ENCODE measurements at places on chromosomes 2 and 18.

- no peak for DNase-seq
Measured at GRCh38 chr2:80499095-80499494, 194.5 kb upstream of the LRRTM1 start.

- no peak for DNase-seq
Measured at GRCh38 chr18:21916594-21916993, 176.0 kb downstream of the MIB1 start.

- DNase-seq: no peak
Measured at GRCh38 chr2:168758970-168759820, 43.2 kb upstream of the NOSTRIN start.

- no peak for DNase-seq
Measured at GRCh38 chr2:133734716-133735495, 166.6 kb upstream of the NCKAP5 start.

DNA sequence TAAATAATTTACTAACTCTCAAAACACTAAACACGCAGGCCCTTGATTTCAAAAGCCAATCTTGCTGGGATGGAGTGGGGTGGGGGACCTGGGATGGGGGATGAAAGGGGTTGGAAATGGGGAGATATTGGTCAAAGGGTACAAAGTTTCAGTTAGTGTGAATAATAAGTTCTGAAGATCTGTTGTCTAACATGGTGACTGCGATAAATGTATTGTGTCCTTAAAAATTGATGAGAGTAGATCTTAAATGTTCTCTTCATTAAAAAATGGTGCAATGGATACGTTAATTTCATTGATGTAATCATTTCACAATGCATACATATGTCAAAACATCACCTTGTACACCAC lies 505 bp upstream of the ACYP2 start:
- no peak for DNase-seq

- no peak for DNase-seq
Measured at GRCh38 chr2:190838492-190838910, 42.1 kb upstream of the GLS start.

GRCh38 chr18:68456985-68457384 lies 257.9 kb downstream of the TMX3 start:
- no peak for DNase-seq

GRCh38 chr2:182245963-182246362 lies 180.9 kb downstream of the PDE1A start:
- no peak for DNase-seq

GRCh38 chr2:152369176-152369860 lies 34.3 kb downstream of the FMNL2 start:
- no peak for DNase-seq

- no peak for DNase-seq
Measured at GRCh38 chr2:216195565-216196029, 86.4 kb downstream of the XRCC5 start.

DNA sequence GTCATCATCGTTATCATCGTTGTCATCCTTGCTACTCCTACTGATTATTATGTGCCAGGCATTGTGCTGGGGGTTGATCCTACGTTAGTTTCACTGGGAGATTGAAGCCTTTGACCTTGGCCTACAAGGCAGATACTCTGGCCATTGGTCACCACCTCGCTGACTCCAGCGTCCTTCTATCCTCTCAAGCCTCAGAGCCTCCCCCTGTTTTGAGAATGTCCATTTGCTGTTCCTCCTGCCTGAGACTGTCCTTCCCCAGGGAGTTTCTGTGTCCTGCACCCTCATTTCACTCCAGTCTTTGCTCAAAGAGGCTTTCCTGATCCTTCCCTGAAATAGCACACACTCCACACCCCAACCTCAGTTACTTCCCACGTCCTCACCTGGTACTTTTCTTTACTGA lies 57.8 kb downstream of the ACAA2 start:
- DNase-seq: no peak

GRCh38 chr18:61292280-61293035 lies 40.8 kb upstream of the CDH20 start:
- DNase-seq: no peak

- no peak for DNase-seq
Measured at GRCh38 chr2:10322481-10322880, 19.8 kb downstream of the HPCAL1 start.

DNA sequence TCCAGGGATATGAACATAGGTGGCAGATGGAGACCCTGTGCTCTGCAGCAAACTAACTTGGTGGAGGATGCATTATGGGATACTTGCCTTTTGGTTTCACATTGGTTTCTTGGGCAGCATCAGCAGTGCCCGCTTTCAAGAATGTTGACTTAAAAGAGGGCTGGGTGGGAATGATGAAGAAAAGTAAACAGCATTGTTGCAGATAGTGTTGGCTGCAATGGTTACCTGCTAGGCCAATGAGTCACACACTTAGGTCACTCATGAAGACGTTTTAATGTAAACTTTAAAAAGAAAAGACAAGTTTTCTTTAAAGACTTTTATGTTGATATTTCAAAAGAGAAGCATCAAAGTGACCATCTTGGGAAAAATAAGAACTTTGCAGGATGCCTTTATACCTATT lies 26.1 kb upstream of the FAM237A start:
- no peak for DNase-seq

DNA sequence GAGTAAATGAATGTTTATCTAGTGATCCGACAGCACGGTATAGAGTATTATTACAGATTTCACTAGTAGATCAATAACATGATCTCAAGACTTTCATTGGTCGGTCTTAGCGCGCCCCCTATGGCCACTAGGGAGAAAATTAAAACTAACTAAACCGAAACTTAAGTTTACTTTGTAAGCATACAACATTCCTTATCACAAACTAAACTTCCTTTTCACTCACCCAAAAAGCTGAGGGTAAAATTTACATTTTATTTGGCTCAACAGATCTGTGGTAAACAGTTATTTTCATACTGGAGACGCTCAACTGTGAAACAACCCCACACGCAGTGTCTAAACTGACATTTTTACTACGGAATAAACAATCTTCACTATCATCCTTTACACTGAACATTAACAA lies 215.6 kb upstream of the MAP2 start:
- DNase-seq: no peak

DNA sequence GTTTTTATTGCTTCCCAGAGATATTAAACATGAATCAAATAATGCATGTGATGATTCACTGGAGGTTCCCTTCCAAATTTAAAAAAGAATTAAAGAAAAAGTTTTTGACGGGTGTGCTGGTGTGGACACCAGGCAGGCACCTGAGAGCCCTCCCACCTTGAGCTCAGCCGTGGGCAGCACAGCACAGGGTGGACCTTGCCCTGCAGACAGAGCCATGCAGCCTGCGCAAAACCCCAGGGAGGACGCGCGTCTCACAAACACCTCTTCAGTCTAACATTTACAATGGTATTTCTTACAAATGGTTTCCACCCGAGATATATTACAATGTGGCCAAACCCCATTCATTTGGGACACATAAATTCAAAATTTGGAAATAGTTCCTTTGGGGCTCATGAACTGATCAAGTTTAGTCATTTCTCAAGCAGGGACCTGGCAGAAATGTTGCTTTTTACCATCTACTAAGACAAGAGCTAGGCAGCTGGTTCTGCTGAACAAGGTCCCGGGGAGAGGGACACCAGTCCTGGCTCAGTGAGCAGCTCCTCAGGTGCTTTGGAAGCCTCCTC lies 45.4 kb downstream of the ODC1 start:
- no peak for DNase-seq

GRCh38 chr2:231807020-231807419 lies 20.8 kb downstream of the COPS7B start:
- DNase-seq: no peak

- DNase-seq: no peak
Measured at GRCh38 chr2:191296083-191297006, 51.1 kb downstream of the MYO1B start.
